ENCODE measurements at places on chromosomes 7 and 10.

DNA sequence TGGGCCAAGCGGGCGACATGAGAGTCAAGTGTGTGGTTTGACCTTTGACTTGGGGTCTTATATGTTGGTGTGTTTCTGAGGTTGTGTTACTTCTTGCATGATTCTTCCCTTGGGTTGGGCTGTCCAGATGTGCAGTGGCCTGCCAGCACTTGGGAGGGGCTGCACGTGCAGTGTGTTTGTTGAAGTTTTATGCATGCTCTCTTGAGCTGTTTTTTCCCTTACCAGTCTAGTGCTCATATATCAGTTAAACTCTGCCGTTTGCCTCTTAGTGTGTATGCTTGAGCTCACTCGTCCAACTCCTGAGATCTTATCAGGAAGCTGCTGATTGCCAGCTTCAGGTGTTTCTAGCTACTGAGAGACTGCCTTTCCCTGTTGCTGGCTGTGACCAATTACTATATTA is 23.1 kb downstream of the SP4 start:
- no peak for DNase-seq

DNA sequence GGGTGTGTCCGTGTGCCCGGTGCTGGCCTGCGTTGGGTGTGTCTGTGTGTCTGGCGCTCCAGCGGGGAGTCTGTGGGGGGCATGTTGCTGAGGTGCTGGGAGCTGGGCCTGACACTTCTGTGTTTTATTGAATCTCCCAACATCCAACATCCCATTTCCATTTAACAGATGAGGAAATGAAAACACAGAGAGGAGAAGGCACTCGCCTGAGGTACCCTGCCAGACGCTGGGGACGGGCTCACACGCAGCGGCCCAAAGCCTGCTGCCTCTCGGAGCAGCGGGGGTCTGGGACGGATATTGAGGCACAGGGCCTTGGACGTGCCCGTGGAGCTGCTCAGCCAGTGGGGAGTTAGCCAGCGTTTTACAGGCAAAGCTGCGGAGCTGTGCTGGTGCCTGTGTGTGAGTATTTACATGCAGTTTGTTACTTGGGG is 133.9 kb downstream of the DNAJB6 start:
- no peak for DNase-seq

DNA sequence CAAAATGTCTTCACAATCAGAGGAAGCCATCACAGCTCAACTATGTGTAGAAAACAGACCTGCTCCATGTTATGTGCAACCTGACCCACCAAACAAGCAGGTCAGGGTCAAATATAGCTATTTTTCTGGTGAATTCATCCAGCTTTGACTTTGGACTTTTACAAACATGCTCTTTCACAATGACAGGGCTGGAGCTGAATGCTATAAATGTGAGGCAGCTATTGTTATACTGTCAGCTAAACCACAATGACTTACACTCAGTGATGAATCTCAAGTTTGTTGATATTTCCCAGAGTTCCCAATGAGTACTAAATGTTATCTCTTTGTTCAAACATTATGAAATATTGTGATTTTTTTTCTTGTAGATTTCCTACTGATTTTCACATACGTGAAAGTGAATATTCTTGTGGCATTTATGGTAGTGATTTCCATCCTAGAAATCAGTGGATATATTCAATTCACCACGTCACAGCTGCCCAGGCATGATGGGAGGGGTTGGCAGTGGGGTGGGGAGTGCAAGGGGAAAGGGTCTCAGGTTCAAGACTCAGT is 2.5 kb upstream of the ITIH2 start:
- DNase-seq: no peak

DNA sequence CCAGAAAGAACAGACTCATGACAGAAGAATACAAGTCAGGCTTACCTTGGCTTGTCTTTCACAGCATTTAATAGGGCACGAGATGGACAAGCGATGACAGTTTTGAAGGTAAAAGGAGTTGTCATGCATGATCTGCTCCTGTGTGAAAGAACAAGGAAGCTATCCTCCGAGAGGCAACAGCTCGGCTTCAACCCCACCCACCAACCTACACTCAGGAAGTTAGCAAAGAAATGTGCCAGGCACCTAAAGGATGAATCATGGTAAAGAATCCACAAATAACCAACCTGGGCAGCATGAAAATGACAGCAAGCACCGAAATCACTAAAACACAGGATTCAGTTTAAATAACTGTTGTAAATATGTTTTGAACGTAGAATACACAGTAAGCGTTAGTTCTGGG is 700.2 kb downstream of the TYW1 start:
- DNase-seq: no peak

DNA sequence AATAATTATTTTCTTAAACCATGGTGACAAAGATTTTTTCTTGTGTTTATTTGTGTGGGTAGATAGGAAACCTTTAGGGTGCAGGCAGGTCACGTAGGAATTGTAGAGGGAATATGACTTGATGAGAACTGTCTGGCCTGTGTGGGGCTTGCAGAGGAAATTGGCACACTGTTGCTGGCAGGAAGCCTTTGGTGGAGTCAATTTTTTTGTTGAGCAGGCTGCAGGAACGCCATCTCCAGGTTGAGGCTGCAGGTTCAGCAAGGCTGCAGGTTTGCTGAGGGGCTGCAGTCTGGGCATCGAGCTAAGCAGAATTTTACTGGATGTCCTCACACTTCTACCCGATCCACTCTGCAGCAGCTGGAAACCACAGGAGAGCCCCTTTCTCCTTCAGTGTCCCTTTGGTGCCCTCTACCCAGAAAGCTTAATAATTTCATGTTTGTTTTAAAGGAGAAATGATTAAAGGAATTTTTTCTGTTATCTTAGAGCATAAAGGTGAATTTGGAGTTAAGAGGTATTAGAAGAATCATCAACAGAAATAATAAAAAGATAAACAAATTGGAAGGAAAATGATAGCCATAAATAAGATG is 37.0 kb downstream of the TBC1D12 start:
- DNase-seq: peak; percentile 13

DNA sequence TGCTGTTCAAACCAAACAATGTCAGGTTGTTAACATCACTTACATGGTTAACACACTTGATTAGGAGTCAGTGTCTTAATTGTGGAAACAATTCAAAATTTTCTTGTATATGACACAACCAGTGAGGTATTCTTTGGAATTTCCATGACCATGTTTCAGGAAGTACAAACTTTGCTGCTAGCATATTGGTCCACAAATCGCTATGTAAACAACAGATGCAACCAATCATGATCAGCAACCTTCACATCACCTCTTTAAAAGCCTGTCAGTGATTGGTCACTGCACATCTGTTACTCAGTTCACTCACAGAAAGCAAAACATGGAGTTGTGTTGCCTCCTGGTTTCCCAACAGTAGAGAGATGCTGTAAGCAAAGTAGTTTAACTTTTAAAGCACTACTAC is 108.9 kb upstream of the FAM3C start:
- no peak for DNase-seq

DNA sequence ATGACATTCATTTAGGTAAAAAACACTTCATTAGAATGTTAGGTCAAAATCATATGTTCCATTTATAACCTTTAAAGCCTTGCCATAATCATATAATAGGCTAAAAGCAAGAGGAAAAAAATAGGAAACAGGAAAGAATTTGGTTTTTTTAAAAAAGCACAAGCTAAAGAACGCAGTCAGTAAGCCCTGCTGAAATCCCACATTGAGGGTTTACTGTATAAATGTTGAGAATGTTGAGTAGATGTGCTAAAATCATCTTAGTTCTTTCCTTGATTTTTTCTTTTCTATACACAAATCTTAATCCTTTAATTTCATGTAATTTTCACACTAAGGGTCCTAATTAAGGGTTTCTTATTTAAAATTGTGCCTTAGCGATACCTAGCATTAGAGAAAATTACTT is 133.0 kb downstream of the TSPAN12 start:
- DNase-seq: no peak

- DNase-seq: no peak
Observed at GRCh38 chr10:130725474-130725970, 586.0 kb downstream of the TCERG1L start.

DNA sequence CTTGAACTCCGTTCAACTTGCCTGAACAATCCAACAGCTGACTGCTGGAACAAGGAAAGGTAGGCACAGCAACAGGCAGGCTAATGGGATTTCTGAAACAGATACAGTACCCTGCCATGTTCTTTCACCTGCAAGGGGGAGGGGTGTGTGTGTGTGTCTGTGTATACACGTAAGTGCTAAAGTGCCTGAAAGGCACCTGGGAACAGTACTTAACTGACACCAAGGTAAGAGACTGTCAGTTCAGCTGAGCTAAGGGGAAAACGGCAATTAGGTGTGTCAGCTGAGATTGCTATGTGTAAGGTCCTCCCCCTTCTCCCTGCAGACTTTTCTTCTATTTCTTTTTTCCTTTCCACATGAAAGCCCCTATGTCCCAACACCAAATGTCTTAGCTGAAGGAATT is 27.0 kb downstream of the NAMPT start:
- no peak for DNase-seq

- no peak for DNase-seq
Observed at GRCh38 chr10:74936577-74937265, 110.3 kb downstream of the KAT6B start.

GRCh38 chr7:94556028-94556427 is 46.4 kb downstream of the CASD1 start:
- DNase-seq: no peak

- DNase-seq: no peak
Observed at GRCh38 chr7:98276241-98276761, 5.2 kb upstream of the BRI3 start.

GRCh38 chr7:16463520-16463919 is 2.0 kb downstream of the SOSTDC1 start:
- no peak for DNase-seq

DNA sequence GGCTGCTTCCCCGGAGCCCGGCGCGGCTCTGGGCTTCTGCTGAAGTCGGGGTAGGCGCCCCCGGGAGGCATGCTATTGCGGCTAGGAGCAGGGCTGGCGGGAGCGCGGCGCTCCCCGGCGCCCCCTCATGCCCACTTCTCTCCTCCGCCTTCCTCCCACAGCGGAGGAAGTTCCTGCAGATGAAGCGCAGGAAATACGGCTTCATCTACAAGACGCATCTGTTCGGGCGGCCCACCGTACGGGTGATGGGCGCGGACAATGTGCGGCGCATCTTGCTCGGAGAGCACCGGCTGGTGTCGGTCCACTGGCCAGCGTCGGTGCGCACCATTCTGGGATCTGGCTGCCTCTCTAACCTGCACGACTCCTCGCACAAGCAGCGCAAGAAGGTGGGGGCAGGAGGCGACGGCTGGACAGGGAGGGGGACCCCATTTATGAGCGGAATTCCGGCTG is 479 bp downstream of the CYP26A1 start:
- peak; percentile 47 for DNase-seq

Data from GDM1 (cell line).